Osteocyte (in vitro differentiated cells): ENCODE measurements at places on chromosomes 3 and 15.

DNA sequence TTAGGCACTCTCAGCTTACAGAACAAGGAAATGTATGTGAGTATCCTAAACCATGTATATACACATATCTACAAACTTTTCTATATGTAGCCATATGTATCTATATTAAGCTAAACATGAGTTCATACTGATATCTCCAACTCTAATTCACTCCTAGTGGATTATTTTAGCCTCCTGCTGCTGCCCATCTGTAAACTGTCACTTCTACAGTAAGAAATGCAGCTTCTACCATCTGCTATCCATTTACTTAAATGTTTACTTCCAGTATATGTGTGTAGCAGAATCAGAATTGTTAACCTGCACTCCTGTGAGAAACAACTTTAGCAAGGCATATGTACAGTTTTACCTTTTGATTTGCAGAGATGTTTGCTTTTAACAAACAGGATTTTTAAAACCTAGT, 478.5 kb upstream of the CBLB start:
- H3K4me1 ChIP-seq, result peaks cover 7% of the 10 kb centered on the region
- H3K4me3 ChIP-seq, result no peak overlapping the region
- no peaks in the 10 kb centered on the region for H3K36me3 ChIP-seq
- DNase-seq, result no peak

- no peak overlapping the region for H3K27ac ChIP-seq
- H3K36me3 ChIP-seq, result peaks cover 74% of the 10 kb centered on the region
- no peak overlapping the region for H3K4me3 ChIP-seq
- no peak for DNase-seq
- H3K27me3 ChIP-seq, result no peaks in the 10 kb centered on the region
These were observed 34.9 kb upstream of the TTBK2 start for GRCh38 chr15:42955518-42955917.

DNA sequence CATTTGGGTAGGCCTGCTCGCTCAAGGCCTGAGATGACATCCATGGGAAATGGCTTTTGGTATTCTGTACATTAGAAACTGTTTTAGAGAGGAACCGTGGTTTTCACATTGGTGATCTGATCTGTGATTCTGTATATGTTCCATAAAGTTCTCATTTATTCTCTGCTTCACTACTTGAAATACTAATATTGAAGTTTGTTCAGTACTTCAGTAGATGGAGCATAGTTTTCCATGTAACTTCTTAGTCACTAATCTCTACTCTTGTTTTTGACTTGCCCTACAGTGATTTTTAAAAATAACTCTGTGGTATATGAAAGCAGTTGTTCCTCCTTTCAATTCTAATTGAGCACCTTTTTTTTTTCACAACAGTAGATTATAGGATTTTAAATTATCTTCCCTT, 66.5 kb downstream of the MBNL1 start:
- H3K4me1 ChIP-seq, result peaks cover 33% of the 10 kb centered on the region
- H3K27ac ChIP-seq, result no peak overlapping the region
- DNase-seq, result no peak
- no peak overlapping the region for H3K4me3 ChIP-seq

GRCh38 chr15:32982001-32982400, 212.5 kb downstream of the FMN1 start:
- no peaks in the 10 kb centered on the region for H3K36me3 ChIP-seq
- no peaks in the 10 kb centered on the region for H3K27me3 ChIP-seq
- H3K27ac ChIP-seq, result no peak overlapping the region
- DNase-seq, result no peak
- H3K4me3 ChIP-seq, result no peak overlapping the region

DNA sequence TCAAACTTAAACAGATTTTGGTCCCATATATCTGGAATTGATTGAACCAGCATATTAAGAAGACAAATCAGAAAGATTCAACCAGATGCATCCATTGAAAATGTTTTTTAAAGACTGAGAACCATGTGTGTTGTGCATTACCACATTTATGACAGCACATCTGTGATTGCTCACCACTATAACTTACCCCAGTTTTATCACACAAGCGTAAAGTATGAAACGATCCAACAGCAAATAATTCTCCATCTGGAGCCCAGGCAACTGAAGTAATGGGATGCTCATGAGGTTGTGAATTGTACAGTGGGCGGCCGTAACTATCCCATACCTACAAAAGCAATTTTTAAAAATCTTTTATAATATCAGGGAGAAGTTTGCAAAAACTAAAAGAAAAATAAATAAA, 43.2 kb downstream of the IFT80 start:
- no peak for DNase-seq
- no peak overlapping the region for H3K27ac ChIP-seq
- no peaks in the 10 kb centered on the region for H3K27me3 ChIP-seq

DNA sequence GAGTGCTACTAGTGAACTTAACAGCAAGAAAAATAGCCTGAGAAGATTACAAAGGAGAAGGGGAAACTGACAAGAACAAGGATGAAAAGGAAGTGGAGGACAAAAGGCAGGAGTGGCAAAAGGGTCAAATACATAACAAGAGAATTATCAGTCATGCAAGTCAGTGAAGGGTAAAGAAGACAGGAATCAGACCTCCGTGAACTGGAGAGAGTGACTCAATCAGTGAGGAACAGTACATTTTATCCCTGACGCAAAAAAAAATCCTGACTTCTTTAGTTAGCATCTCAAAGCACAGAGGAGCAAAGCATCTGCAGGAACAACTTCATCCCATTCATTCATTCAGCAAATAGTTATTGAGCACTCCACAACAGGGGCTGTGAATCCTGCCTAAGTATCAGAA, 97.8 kb downstream of the SST start:
- no peak overlapping the region for H3K27ac ChIP-seq
- H3K27me3 ChIP-seq, result no peaks in the 10 kb centered on the region
- H3K36me3 ChIP-seq, result no peaks in the 10 kb centered on the region
- DNase-seq, result no peak

DNA sequence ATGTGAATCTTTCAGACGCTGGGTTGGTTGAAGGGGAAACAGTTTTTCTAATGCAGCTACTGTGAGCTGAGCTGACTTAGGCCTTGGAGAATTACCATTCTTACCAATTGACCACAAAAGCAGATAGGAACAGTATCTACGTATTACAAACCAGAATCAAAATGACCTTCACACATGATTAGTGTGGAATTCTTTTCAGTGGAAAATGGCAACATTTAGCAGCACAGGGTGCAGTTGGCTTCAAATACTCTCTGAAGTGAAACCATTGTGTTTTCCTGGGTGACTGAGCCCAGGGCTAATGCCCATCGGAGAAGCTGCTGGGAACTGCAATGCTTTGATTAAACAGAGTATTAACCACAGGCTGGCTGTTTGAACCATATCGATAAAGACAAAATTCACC, 40.2 kb upstream of the GOLGA8J start:
- DNase-seq, result no peak
- H3K4me3 ChIP-seq, result no peak overlapping the region
- peaks cover 2% of the 10 kb centered on the region for H3K36me3 ChIP-seq

- peak overlapping the region; percentile 81 for H3K4me3 ChIP-seq
- H3K27me3 ChIP-seq, result peaks cover 32% of the 10 kb centered on the region
- no peaks in the 10 kb centered on the region for H3K36me3 ChIP-seq
- H3K27ac ChIP-seq, result peak overlapping the region; percentile 75
- peaks cover 3% of the 10 kb centered on the region for H3K4me1 ChIP-seq
These were observed 500 bp upstream of the RAB6B start for GRCh38 chr3:133896002-133896761.

DNA sequence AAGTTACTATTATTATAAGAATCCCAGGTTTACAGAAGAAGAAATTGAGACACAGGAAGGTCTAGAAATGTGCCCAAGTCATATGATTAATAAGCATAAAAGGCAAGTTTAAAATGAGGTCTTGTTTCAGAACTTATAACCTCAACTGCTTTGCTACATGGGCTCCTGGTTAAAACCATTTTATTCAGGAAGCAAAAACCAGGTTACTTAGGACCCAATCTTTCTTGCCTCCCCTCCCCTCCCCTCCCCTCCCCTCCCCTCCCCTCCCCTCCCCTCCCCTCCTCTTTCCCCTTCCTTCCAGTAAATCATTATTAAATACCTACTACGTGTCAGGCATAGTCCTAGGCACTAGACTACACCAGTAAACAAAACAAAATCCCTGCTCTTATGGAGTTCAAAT, 93.9 kb downstream of the NAALADL2 start:
- H3K27me3 ChIP-seq, result no peaks in the 10 kb centered on the region
- no peak overlapping the region for H3K27ac ChIP-seq
- no peak overlapping the region for H3K4me3 ChIP-seq
- no peak for DNase-seq
- no peaks in the 10 kb centered on the region for H3K36me3 ChIP-seq

- H3K27ac ChIP-seq, result no peak overlapping the region
- peaks cover 17% of the 10 kb centered on the region for H3K36me3 ChIP-seq
- peaks cover 30% of the 10 kb centered on the region for H3K4me1 ChIP-seq
- no peak for DNase-seq
- H3K27me3 ChIP-seq, result no peaks in the 10 kb centered on the region
These were observed 58.9 kb upstream of the LIMD1 start for GRCh38 chr3:45535665-45536064.

DNA sequence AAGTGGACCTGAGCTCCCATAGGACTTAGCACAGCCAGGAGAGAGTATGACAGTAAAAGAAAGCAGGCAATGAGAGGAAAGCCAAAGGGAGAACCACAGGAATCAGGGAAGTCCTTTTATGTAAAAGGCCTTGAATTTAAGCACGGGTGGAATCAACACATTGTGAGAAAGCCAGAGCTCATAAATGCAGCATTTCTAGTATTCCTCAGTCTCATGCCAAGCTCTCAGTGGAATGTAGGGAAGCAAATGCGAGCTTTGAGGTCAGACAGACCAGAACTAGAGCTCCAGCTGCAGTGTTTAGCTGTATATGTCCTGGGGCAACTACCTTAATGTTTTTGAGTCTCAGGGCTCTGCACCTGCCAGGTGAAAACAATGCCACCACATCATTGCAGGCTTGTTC, 132.1 kb upstream of the TRIM42 start:
- peak overlapping the region; percentile 28 for H3K27ac ChIP-seq
- H3K36me3 ChIP-seq, result peaks cover 17% of the 10 kb centered on the region
- no peak for DNase-seq
- no peak overlapping the region for H3K4me3 ChIP-seq
- H3K27me3 ChIP-seq, result no peaks in the 10 kb centered on the region

DNA sequence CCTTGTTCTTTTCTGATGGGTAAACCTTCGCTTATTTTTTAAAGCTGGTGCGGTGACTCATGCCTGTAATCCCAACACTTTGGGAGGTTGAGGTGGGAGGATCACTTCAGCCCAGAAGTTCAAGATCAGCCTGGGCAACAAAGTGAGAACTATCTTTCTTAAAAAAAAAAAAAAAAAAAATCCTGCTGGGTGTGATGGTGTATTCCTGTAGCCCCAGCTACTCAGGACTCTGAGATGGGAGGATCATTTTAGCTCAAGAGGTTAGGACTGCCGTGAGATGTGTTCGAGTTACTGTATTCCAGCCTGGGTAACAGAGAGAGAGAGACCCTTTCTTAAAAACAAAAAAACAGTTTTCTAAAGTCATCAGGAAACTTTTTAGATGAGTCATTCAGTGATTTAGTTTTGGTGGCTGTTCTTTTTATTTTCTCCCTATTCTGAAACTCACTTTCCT, 37.7 kb downstream of the SLMAP start:
- H3K27me3 ChIP-seq, result no peaks in the 10 kb centered on the region
- no peak for DNase-seq
- H3K4me1 ChIP-seq, result peaks cover 20% of the 10 kb centered on the region
- H3K36me3 ChIP-seq, result no peaks in the 10 kb centered on the region
- H3K27ac ChIP-seq, result peak overlapping the region; percentile 65
- H3K4me3 ChIP-seq, result no peak overlapping the region

DNA sequence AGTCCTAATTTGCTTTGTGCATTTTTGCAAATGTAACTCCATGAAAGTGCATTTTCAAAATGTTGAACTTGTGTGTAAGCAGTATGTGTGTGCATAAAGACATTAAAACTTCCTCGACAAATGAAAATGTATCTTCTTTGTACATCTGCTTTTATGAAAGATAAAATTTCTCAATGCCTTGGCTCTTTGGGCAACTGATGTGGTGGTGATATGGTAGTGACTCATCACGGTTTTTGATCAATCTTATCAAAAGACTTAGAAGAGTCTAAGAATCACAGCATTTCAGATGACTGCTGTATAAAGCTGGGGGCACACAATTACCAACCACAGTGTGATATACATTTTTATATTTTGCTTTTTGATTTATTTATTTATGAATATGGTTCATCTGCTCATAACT, 5.4 kb upstream of the MASP1 start:
- no peak for DNase-seq
- H3K36me3 ChIP-seq, result no peaks in the 10 kb centered on the region
- H3K4me3 ChIP-seq, result no peak overlapping the region
- no peak overlapping the region for H3K27ac ChIP-seq

GRCh38 chr3:16550305-16550675, 36.8 kb upstream of the RFTN1 start:
- peak overlapping the region; percentile 48 for H3K27ac ChIP-seq
- peak overlapping the region; percentile 52 for H3K4me3 ChIP-seq
- peaks cover 31% of the 10 kb centered on the region for H3K27me3 ChIP-seq

- H3K4me3 ChIP-seq, result no peak overlapping the region
- H3K4me1 ChIP-seq, result peaks cover 13% of the 10 kb centered on the region
- H3K36me3 ChIP-seq, result no peaks in the 10 kb centered on the region
These were observed 459.6 kb downstream of the NSUN3 start for GRCh38 chr3:94522488-94522887.

- H3K36me3 ChIP-seq, result peaks cover 5% of the 10 kb centered on the region
- H3K27me3 ChIP-seq, result no peaks in the 10 kb centered on the region
These were observed 33.4 kb downstream of the SMAD3 start for GRCh38 chr15:67098768-67099282.

DNA sequence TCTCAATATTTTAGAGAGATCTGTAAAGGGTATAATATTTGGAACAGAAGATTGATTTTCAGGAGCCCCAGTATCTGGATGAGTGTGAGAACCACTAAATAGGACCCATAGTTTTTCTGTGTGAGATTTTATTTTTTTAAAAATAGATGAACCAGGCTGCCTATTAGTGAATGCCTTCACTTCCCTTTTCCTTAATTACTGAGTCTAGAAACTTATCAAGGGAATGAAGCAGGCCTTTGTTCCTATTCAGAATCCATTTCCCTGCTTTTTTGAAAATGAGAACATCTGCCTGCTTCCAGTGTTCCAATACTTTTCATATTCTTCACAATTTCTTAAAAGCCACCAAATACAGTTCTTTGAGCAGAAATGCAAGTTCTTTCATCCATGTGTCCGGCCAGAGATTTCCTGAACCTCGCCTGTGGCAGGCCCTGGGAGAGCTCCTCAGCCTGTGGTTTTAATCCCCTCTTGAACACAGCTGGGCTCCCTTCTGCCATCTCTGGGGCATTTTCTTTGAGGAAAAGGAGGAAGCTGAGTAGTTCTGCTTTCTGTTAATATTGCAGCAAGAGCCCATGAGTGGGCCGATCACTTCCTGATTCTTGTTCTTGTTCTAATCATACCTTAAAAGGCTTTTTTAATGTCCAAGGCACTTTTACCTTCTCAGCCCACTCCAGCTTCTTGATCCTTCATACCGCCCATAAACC, 4.7 kb downstream of the EHD4 start:
- H3K4me1 ChIP-seq, result peaks cover 63% of the 10 kb centered on the region
- H3K4me3 ChIP-seq, result peak overlapping the region; percentile 58
- no peaks in the 10 kb centered on the region for H3K27me3 ChIP-seq
- H3K27ac ChIP-seq, result peak overlapping the region; percentile 87
- DNase-seq, result no peak
